Progenitor cell of endocrine pancreas (in vitro differentiated cells): ENCODE measurements at places on chromosomes 7 and 10. TPM values are rescaled to one million over a fixed set of nuclear protein-coding genes. Genes with fewer than 3 reads are reported as not detected.

The IFT22 gene
- 60.3 and 60.6 TPM in 2 replicates for total RNA-seq

The APBB1IP gene
- 0.24 and 0.38 TPM in 2 replicates for total RNA-seq

The NKX1-2 gene
- not detected in 2 replicates for total RNA-seq

GRCh38 chr7:13016036-13016581 is 328.7 kb downstream of the ARL4A start:
- no peak for DNase-seq

DNA sequence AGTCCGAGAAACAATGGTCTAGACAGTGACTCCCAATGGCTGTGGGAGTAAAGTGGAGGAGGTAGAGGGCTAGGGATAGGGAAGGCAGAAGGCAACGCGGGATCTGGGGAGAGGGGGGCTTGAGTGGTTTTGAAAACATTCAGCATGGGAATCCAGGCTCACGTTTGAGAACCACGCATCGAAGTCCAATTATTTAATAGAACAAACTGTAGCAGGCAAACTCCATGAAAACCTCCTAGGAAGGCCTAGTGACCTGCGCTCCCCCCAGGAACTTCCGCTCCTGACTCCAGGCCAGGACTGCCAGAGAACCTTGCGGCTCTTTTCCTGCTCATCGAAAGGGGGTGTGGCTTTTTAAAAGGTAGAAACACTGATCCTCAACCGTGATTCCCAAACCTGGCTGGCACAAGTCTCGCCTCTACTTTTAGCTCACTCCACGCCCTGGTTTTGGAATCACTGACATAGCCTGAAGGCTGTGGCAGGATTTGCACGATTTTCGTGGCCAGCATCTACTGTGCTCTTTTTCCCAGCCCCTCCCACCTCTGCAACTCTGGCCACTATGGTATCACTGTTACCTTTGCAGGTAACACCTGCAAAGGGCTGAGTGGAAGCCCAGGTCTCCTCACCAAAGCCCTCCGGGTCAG is 43.4 kb downstream of the MYOF start:
- peak; percentile 21 for DNase-seq

DNA sequence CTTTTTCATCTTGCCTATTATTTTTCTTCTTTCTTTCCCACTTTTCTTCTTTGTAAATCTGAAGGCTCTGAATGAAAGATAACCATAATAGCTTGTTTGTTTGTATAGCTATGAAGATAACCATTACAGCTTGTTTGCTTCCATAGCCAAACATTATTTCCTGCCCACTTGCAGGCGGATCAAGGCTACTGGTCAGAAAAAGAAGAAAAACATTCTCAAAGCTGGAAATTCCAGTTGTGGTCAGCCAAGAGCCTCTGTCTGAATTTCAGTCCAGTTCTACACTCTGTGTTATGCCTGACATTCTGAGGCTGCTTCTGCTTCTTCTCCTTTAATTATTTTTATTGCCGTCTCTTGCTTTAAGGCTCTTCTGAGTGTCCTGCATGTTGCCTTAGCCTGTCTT is 48.9 kb downstream of the TMEM178B start:
- DNase-seq, result no peak

- DNase-seq, result no peak
Measured at GRCh38 chr10:121113385-121113696, 262.2 kb downstream of the WDR11 start.

GRCh38 chr10:120172356-120172755 is 279.8 kb downstream of the SEC23IP start:
- DNase-seq, result no peak

DNA sequence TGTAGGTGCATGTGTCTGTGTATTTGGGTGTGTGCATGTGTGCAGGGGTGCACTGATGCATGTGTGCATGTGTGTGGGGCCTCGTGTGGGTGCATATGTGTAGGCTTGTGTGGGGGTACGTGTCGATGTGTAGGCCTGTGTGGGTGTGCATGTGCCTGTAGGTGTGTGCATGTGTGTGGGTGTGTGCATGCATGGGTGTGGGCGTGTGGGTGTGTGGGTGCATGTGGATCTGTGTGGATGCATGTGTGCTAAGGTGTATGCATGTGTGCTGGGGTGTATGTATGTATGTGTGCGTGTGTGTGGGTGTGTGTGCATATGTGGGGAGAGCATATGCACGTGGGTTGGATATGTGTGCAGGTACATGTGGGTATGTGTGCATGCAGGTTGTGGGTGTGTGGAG is 73.2 kb downstream of the NKX6-2 start:
- no peak for DNase-seq

GRCh38 chr7:7923818-7924217 is 44.8 kb upstream of the GLCCI1 start:
- no peak for DNase-seq

GRCh38 chr10:73878365-73878764 is 4.0 kb upstream of the CAMK2G start:
- no peak for DNase-seq

GRCh38 chr10:51643734-51644133 is 55.7 kb downstream of the CSTF2T start:
- DNase-seq, result no peak
